C1 segment of cervical spinal cord (tissue), 14 donors: ENCODE measurements at places on chromosomes 6 and 20.

DNA sequence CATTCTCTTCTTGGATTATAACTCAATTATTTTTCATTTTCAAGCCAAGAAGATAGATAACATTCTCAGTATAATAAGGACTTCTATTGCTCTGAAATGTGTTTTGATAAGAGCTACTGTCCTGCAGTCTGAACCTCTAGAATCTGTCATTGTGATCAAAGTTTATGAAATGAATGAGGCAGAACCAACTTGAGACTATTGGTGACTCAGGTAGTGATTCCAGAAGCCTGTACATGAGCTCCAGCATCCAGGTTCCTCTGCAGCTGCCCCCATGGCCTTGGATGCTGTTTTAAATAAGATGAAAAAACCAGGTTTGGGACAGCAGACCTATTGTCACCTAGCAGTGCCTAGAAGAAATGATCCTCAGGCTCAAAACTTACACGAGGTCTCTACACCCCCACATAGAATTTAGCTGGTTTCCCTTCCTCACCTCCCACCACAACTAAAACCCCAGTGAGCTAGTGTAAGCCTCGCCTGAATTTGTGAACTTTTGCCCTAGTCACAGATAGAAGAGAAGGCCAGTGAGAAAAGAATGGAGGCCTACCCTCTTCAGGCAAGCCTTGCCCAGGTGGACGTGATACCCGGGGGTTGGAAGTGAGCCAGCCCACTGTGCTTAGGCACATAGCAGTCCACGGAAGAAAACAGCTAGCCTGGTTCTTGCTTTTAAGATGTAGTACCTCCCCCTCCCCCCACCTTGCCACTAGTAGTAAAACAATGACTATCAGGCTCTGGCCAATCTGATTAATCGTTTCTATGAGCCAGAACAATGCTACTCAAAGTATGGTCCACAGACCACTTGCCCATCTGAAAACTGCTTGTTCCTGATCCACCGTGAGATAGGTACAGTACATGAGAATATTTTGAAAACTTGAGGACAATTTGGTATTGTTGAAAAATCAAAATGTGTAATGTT lies 73.0 kb upstream of the SYNJ2 start:
- no peak for DNase-seq

GRCh38 chr20:22403022-22403631 lies 181.2 kb downstream of the FOXA2 start:
- no peak for DNase-seq

GRCh38 chr20:10855778-10856177 lies 182.0 kb upstream of the JAG1 start:
- no peak for DNase-seq

DNA sequence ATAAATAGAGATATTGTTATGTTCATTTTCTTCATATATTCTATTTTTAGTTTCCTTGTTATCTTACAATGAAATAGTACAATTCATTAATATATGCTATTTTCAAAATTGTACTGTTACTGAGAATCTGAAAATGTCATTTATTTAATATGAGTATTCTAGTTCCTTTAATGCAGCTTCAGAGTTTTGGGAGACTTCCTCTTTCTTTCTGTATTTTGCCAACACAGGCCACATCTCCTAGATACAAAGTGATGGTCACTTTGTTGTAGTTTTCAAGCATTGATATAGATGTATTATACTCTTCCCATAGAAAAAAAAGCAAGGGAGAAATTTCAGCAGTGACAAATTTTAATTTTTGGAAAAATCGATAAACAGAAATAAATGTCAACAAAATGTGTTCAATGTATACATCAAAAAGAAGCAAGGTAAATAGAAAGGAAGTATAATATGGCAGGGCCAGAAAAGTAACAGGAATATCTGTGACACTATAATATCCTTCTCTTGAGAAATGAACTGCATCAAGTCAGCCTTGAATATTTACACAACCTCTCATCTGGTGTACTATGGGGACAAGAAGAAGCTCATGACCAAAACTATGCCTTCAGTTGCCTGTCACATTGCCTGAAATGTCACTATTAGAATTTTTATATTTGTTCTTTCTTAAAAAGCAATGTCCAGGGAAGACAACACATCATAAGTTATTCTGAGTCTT lies 396.0 kb downstream of the TBC1D32 start:
- no peak for DNase-seq

DNA sequence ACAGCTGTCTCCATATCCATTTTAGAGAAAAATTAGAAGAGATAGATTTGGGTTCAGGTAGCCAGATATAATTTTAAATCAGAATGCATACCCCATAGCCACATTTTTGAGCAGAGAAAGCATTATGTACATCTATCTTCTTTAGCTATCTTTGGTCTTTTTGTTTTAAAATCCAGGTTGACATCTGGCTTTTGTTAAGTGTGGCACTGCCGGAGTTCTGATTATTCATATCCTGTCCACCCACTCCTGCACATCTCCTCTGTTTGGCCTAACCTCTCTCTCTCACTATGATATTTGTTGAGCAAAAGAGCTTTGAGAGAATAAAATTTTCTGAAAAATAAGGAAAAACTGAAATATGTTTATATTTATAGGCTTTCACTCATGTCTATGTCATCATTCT lies 189.7 kb downstream of the PACRG start:
- no peak for DNase-seq

- DNase-seq: no peak
Measured at GRCh38 chr6:2718334-2719092, 32.2 kb downstream of the MYLK4 start.

- peak; percentile 49 for DNase-seq
Measured at GRCh38 chr20:60512443-60512842, 554.2 kb downstream of the CDH26 start.

GRCh38 chr6:35810971-35811698 lies 6.0 kb downstream of the LHFPL5 start:
- DNase-seq: no peak

DNA sequence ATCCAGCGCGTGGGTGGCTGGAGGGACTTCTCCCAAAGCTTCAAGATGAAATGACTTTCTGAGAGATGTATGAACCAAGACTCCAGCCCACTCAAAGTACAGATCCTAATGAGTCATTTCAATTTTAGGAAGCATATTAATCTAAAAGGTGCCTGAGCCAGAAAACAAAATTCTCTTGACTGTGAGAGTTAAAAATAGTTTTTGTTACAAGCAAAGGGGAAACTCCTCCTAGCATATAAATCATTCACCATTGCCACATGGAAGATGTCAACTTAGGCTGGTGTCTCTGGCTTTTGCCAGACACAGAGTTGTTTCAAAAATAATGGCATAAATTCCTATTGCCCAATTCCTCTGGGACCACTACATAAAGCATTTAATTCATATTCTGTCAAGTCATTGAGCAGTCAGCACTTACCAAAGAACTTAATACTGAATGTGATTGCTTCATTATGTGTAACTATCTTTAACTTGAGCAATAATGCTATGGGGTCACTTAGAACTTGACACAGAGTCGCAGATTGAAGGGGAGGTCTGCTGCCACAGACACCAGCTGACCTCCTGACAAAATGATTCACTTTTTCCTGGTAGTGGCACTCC lies 280.6 kb downstream of the SLC35F1 start:
- no peak for DNase-seq

GRCh38 chr6:88761237-88762031 lies 202.0 kb downstream of the RNGTT start:
- no peak for DNase-seq

DNA sequence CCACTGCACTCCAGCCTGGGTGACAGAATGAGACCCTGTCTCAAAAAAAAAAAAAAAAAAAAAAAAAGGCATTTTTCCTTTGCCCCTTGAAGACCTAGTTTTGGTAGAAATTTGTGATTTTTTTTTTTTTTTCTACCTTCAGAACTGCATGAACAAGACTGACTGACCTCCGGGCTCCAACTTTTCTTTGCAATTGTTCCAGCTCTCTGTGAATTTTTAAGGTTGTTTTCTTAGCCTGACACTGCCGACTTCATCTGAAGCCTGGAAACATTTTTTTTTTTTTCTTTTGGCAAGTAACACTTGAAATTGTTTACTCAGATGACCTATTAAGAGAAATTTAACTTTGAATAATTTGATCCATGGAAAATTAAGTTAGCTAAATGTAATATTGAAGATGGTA lies 73.0 kb downstream of the SLC24A3 start:
- no peak for DNase-seq

DNA sequence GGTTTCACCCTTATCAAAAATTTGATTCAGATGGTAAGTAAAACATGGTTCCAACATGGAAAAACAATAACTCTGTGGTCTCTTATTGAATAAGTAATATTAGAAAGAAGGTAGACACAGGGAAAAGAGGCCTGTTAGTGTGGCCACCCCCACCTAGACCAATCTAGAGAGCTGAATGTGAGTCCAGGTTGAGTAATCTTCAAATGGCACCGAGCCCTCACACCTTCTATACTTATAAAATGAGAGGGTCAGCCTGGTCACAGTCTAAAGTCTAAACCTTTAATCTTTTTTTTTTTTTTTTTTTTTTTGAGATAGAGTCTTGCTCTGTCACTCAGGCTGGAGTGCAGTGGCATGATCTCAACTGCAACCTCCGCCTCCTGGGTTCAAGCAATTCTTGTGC lies 6.9 kb downstream of the FAM184A start:
- DNase-seq: no peak
